ENCODE measurements at places on chromosomes 12 and 14.

DNA sequence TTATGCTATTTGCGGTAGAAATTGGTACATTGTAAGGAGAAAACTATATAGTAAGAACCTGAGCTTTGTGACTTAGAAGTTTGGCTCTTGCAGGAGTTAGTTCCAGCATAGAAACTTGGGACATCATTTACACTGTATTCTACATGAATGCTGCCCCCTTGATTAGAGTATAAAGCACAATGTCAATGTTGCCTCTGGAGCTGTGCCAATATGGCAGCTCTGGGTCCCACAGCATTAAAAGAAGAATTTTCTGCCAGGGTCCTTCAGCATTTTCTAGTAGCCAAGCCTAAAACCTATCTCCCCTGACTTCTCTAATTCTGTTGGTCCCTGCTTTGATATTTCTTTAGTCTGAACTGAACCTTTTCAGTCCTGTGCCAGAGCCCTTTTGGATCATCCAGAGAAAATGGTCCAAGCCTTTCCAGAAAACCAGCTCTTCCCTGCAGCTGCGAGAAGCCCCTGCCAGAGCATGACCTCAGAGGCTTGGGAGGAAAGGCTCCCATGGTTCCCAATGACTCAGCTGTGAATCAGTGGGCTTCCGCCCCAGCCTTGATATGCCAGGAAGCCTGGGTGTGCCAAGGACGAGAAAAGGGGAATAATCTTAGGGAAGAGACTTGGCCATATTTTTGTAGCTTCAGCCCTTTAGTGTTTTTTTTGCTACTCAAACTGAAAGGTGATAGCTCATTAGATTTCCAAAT, 43.2 kb downstream of the PLEKHG7 start:
- no peak for DNase-seq

- no peak for DNase-seq
Observed at GRCh38 chr12:52005903-52006703, 643 bp upstream of the TAMALIN start.

GRCh38 chr12:75505706-75506312, 5.6 kb downstream of the KRR1 start:
- DNase-seq = no peak

- no peak for DNase-seq
Observed at GRCh38 chr12:116591855-116592637, 32.9 kb downstream of the MAP1LC3B2 start.

DNA sequence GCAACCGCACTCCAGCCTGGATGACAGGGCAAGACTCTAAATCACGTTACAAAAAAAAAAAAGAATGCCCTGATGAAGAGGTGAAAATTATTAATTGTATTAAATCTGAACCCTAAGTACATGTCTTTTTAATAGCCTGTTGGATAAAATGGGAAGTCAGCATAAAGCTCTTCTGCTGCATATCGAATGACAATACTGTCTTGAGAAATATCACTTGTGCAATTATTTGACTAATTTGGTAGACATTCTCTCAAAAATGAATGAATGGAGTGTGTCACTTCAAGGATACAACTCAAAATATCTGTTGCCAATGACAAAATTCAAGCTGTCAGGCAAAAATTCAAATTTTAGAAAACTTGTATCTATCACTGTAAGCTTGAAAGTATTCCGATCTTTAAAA, 38.9 kb downstream of the DNAI7 start:
- DNase-seq = no peak
